ENCODE measurements at places on chromosomes 6 and 20. TPM values are rescaled to one million over a fixed set of nuclear protein-coding genes. Genes with fewer than 3 reads are reported as not detected.

GRCh38 chr6:42022755-42023384 is 27.5 kb upstream of the TAF8 start:
- DNase-seq, result no peak

- peak; percentile 37 for DNase-seq
Measured at GRCh38 chr20:48595495-48596333, 232.1 kb downstream of the PREX1 start.

- DNase-seq, result no peak
Measured at GRCh38 chr6:117666881-117667280, 8.4 kb upstream of the NUS1 start.

DNA sequence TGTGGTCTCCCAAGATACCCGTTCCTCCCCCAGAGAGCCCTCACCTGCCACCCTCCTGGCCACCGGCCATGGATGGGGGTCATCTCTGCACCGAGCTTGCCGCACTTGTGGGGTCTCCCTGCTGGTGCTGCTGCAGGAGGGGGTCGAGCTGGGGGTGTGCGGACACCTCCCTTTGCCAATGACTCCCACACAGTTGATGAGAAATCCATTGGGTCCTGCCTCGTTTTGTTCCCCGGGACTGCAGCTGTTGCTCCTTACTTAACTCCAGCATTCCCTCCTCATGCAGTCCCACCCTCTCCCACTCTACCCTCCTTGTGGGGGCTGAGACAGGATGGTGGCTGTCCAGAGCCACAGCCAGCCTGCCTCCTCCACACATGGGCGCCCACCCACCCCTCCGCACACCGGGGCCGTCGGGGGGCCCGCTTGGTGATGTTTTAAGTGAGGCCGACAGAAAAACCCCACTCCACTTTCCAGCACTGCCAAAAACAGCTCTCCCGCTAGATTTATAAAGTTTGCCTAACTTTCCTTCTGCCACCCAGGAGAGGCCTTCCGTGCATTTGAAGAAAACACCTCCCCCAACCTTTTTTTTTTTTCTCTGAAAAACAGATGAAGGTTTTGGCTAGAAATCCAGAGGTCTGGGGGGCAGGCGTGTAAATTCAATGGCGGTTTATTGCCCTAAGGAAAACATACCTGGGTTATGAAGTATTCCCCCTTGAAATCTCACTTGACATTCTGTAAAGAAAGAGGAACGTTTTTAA is 53.5 kb upstream of the APCDD1L start:
- DNase-seq, result peak; percentile 63

DNA sequence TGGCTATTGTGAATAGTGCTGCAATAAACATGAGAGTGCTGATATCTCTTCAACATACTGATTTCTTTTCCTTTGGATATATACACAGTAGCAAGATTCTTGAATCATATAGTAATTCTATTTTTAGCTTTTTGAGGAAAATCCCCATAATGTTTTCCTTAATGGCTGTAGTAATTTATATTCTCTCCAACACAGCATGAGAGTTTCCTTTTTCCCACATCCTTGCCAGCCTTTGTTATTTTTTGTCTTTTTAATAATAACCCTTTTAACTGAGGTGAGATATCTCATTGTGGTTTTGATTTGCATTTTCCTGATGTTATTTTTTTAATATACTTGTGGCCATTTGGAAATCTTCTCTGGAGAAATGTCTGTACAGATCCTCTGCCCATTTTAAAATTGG is 132.6 kb downstream of the PRL start:
- no peak for DNase-seq

GRCh38 chr6:148747145-148747470 is 278 bp downstream of the UST start:
- DNase-seq, result peak; percentile 76

DNA sequence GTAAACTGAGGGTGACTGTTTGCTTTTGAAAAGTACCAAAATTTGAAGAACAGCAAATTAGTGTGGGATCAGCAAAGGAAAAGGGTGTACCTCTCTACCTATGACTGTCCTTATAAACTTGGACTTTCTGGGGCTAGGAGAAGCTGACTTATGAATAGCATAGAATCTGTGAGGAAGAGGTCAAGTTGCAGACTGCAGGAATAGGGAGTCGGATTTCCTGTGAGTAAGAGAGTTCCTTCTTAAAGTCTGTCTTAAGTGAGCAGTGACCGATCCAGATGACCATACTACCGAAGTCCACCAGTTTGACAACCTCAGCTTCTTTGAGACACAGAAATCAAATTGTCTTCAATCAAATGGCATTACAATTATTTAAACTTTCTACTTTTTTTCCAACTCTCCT is 708.7 kb downstream of the UTRN start:
- no peak for DNase-seq

DNA sequence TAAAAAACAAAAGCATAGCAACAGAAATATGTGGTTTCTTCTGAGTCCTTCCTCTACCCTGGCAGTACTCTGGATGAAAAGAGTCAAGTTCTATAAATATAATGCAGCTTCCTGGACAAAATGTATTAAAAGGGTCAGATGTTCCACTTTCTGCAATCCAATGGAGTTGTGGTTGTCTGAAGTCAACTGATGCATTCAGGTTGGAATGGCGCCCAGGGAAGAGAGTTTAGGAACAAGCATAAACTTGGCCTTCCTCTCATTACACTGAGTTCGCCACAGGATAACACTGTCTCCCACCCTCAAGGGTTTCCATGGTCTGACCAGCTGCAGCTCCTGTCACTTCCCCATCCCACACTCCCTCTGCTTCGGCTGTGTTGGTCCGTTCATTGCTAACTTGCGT is 66.4 kb downstream of the PLEKHG1 start:
- DNase-seq, result no peak

DNA sequence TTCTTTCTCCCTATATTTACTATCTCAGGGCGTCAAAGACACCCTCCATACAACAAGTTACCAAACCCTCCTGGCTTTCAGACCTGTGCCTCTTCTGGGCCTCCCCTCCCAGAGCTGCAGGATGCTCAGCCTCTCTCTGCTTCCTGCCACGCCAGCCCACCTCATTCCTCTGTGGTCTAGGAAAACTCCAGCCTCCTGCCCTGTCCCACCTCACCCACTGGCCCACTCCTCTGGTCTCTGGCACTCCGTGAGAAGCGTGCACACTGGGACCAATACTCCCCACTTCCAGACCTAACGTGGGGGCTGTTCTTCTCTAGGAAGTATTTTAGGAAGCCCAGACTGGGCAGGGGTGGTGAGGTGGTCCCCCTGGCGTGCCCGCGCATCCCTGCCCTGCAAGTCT is 9.7 kb downstream of the AGPAT4 start:
- no peak for DNase-seq

GRCh38 chr20:36084356-36084755 is 70.2 kb upstream of the EPB41L1 start:
- no peak for DNase-seq

GRCh38 chr20:32033316-32033715 is 18.7 kb upstream of the HCK start:
- no peak for DNase-seq

DNA sequence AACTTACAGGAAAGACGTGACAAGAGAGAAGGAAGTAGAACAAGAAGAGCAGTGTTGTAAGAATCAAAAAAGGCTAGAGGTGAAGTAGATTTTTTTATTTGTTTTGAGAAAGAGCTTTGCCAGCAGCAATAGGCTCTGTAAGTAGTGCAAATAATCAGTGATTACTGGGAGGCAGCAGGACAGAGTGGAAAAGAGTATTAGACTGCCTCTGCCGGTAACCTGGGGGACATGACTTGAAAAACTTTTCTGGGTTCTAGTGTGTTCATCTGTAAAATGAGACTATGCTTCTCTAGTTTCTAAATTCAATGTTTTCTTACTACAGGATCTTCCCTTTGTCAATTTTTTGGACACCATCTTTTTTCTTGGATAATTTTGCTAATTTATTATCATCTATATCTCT is 5.8 kb upstream of the IRAK1BP1 start:
- DNase-seq, result no peak

GRCh38 chr6:80469977-80470376 is 363.5 kb downstream of the BCKDHB start:
- no peak for DNase-seq

DNA sequence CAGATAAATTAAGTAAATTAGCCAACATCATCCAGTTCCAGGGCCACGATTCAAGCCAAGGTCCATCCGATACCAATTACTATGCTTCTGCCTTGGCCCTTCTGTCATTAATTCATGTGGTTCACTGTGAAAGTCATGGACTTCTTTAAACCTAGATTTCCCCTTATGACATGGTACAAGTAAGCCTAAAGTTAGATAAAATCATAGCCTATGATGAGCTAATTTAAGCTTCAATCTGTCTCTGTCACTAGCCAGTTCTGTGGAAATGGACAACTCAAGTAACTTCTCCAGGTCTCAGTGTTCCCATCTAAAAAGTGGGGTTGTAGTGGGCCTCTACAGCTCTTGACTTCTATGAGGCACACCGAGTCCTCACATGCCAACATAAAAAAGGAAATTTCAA is 225.5 kb upstream of the MARCKS start:
- DNase-seq, result no peak

GRCh38 chr6:47490676-47491075 is 13.1 kb downstream of the CD2AP start:
- no peak for DNase-seq

DNA sequence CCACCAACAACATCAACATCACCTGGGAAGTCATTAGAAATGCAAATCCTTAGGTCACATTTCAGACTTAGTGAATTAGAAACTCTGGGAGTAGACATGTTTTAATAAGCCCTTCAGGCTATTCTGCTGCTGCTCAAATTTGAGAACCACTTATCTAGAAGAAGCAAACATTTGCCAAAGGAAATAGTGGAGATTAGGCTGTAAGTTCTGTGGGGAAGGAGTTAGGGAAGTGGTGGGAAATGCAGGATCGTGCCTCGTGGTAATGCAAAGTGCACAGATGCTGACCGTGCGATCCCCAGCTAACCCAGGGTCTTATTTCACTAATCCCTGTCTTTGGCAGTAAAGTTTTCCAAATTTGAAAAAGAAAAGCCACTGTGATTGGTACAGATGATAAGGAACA is 328.5 kb downstream of the EPM2A start:
- no peak for DNase-seq

DNA sequence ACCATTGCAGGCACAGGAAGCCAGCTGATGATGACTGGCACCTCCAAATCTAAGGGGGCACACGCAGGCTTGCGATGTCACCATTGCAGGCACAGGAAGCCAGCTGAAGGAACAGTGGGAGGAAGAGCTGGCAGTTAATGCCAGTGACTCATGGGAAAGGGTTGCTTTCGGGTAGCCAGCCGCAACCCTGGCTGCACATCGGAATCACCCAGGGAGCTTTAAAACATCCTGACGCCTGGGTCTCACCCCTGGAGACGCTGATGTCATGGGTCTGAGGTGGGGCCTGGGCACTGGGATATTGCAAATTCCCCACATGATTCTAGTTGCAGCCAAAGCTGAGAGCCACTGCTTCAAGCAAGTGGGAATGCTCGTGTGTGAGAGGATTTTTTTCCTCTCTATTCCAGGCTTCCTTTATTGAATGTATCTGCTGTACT is 16.1 kb upstream of the CCN6 start:
- peak; percentile 94 for DNase-seq

GRCh38 chr20:2295886-2296515 is at the start of gene TGM3:
TGM3 (plus strand) TSS chr20:2296001; CDS start chr20:2296064, 63 bp downstream.
- no peak for DNase-seq

DNA sequence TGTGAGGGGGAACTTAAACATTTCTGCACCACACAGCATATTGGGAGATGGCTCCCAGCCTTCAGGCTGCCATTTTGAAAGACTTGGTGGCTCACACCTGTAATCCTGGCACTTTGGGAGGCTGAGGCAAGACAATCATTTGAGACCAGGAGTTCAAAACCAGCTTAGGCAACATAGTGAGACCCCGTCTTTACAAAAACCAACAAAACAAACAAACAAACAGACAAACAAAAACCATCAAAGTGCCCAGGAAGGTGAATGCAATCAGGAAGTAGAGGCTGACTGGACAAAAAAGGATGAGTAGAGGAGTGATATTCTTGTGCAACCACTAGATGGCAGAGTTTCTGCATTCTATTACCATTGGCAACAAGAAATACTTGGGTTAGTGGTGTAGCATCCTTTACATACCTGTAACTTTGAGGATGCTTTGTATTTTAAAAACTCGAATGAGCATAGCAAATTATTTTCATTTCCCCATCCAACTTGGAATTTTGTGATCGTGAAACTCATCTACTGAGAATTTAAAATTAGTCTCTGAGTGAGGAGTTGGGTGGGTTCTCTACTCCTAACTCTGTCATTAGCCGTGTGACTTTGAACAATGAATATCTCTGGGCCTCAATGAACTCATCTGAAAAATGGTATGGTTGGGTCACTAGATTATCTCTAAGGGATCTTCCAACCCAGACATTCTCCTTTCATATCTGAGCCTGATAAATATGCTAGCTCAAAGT is 84.4 kb downstream of the CRYBG1 start:
- DNase-seq, result no peak

DNA sequence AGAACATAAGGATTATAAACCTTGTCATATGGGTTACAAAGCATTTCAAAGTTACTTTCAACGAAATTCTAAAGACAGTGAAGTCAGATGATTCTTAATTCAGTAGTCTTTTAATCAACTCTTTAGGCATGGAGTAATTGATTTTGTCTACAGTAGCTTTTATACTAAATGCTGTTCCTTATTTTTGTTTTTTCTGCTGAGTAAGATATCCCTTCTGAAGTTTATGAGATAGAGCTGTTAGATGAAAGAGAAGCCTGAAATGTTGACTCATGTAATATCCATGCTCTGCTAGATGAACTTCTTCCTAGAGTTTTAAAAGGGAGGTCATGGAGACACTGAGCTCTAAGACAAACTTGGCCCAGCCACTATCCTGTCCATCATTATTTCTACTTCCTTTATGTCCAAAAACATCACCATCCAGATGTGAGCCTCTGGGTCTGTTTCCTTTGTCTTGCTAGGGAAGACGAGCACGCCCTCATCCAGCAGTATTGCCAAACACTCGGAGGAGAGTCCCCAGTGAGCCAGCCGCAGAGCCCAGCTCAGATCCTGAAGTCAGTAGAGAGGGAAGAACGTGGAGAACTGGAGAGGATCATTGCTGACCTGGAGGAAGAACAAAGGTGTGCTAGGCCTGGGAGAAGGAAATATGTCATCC is 550.3 kb downstream of the UTRN start:
- no peak for DNase-seq

DNA sequence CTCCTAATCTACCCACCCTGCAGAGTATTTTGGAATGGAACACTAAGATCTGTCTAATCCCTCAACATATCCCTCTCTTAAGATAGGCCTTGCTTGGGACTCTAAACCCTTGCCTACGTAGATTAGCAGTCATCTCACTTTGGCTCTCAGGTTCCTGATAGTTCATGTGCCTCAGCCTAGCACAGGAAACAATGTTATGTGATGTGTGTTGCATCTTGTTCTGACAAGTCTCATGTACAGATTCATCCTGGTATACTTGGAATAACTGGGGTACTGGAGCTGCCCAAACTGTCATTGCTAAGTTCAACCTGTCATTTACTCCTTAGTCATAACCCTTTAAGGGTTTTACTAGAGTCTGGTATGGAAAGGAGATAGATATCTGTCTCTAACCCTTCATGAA is 34.1 kb downstream of the TREML1 start:
- DNase-seq, result no peak

- no peak for DNase-seq
Measured at GRCh38 chr6:35388030-35388429, 45.7 kb downstream of the PPARD start.

GRCh38 chr6:136609873-136610706 is 59.9 kb upstream of the MAP7 start:
- peak; percentile 78 for DNase-seq

ATP6V1G2 gene
- total RNA-seq, result 1.5 TPM

EYA4 gene
- total RNA-seq, result 1.7 TPM

DCDC2 gene
- total RNA-seq, result not detected

OR2J3 gene
- total RNA-seq, result not detected

SPATS1 gene
- total RNA-seq, result not detected

PI16 gene
- total RNA-seq, result 383 TPM

ZBTB12 gene
- 1.8 TPM for total RNA-seq

KIF25 gene
- total RNA-seq, result 0.72 TPM

COL11A2 gene
- total RNA-seq, result 1.7 TPM

DNAH8 gene
- total RNA-seq, result 0.03 TPM

Data from aorta (tissue), 5 donors.